HL-60 (cell line): ENCODE measurements at places on chromosomes 1 and 21.

DNA sequence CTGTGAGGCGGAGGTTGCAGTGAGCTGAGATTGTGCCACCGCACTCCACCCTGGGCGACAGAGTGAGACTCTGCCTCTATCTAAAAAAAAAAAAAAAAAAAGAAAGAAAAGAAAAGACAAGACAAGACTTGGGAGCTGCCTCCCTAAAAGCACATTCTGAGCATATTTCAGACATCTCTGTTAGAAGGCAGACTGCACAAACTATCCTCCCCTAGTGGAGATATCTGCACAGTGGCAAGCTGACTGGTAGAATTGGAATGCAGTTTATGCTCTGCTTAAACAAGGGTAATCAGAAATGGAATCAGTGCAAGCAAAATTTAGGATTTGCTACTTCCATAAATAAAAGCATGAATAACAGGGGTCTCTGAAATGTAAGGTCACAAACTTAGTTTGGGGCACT is 31.8 kb downstream of the GNG4 start:
- no peak for DNase-seq

- DNase-seq = no peak
These were observed 277.6 kb downstream of the TM2D1 start for GRCh38 chr1:61447106-61447967.

DNA sequence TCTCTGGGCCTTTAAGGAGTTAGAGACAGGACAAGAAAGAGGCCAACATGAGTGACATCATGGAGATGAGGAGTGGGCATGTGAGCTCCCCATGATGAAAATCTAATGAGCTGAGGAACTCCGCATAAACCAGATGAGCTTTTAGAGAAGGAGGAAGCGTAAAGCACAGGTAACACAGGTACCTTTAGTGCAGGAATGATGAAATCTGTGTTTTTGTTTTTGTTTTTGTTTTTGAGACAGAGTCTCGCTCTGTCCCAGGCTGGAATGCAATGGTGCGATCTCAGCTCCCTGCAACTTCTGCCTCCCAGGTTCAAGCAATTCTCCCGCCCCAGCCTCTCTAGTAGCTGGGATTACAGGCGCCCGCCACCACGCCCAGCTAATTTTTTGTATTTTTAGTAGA is 12.7 kb upstream of the FAM89A start:
- DNase-seq = no peak

GRCh38 chr1:221439747-221440501 is 302.0 kb downstream of the DUSP10 start:
- no peak for DNase-seq

DNA sequence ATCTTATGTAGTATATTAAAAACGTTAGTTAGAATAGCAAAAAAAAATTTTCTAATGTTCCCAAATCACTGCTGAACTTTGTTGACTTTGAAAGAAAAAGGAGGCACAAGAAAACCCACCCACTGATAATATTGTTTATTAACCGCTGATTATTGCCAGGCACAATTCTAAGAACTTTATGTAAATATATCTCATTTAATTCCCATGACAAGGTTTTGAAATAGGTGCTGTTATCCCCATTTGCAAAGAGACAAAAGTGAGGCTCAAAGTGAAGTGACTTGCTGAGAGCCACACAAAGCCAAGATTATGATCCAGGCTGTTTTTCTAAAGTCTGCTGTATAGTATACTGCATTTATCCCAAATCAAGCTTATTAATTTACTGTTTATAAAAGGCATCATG is 56.4 kb downstream of the SASS6 start:
- no peak for DNase-seq
